ENCODE measurements at places on chromosomes 2 and 18.

- DNase-seq = peak; percentile 24
Observed at GRCh38 chr2:131413148-131413747, 49.3 kb upstream of the RAB6D start.

- DNase-seq = no peak
Observed at GRCh38 chr18:62372156-62372555, 47.0 kb downstream of the TNFRSF11A start.

- DNase-seq = no peak
Observed at GRCh38 chr2:105712981-105713596, 31.6 kb upstream of the NCK2 start.

DNA sequence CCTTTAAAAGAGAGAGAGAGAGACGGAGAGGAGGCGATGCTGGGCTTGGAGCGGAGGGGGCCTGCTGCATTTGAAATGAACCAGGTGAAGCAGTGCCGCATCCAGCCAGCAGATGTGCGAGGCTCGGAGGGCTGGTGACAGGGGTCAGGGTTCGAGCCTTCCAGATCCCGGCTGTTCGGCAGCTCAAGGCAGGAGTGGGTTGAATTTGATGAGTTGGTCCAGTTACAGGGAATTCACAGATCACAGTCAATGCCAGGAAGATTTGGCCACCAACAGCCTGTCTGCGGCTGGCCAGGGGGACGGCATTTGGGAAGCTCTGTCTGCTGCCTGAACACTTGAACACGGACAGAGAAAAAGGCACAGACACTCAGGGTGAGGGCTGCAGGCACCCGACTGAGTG is 48.6 kb downstream of the PTGR3 start:
- DNase-seq = no peak

GRCh38 chr2:195600778-195601177 is 56.2 kb upstream of the SLC39A10 start:
- DNase-seq = no peak

DNA sequence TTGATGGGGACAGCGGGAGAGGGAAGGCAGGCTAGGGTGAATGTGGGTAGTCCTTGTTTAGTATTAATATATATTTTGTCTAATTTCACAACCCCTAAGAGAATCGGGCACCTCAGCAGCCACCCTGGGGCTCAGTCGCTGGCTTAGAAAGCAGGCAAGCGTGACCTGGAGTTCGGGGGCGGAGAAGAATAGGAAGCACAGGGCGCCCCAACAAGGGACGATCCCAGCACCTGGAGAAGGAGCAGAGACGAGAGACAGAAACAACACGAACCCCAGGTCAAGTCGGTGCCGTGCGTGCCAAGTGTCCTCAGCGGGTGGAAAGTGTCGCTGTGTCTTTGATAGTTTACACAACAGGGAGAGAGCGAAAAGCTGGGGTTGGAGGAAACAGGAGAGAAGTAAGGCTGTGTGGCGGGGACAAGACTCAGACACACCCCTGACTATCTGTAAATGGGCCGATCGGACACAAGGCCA is 95.4 kb downstream of the NFATC1 start:
- no peak for DNase-seq

GRCh38 chr18:22641958-22642357 is 224.2 kb upstream of the CTAGE1 start:
- DNase-seq = no peak

DNA sequence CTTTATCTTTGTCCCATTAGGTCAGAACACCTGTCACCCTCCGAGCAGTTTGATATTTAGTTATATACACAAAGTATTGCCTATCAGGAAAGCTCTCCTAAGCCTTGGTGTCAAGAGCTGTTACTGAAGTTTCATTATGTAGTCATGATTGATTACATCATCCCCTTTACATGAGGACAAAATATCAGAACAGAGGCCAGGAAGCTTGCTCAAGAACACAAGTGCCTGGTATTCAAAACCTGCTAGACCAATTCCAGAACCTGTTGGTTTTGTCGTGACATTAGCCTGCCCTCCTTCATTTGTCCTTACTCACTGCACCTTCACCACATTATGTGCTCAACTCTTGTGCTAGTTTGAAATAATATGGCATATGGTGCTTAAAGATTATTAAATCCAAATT is 377.1 kb downstream of the CDH19 start:
- DNase-seq = no peak

- peak; percentile 51 for DNase-seq
Observed at GRCh38 chr18:2627821-2628276, 27.7 kb upstream of the SMCHD1 start.

GRCh38 chr2:109294523-109294922 is 165.5 kb downstream of the SH3RF3 start:
- no peak for DNase-seq

DNA sequence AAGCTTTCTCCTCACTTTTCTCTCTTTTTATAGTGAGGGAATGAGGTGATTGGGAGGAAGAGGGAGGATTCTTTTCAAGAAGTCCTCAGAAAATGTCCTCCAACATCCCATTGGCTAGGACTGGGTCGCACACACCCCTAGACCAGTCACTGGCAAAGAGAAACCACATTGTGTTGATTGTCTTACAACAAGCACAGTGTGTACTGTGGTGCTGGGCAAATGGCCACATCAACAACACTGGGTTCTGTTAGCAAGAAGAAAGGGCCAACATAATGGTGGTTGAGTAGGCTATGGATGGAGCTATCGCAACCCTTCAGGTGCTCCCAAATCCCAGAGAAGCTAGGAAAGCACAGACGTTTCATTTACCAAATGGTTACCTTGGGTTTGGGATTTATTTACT is 18.7 kb upstream of the PTPN4 start:
- DNase-seq = no peak

GRCh38 chr2:56184500-56185011 is 766 bp downstream of the CCDC85A start:
- DNase-seq = peak; percentile 19

DNA sequence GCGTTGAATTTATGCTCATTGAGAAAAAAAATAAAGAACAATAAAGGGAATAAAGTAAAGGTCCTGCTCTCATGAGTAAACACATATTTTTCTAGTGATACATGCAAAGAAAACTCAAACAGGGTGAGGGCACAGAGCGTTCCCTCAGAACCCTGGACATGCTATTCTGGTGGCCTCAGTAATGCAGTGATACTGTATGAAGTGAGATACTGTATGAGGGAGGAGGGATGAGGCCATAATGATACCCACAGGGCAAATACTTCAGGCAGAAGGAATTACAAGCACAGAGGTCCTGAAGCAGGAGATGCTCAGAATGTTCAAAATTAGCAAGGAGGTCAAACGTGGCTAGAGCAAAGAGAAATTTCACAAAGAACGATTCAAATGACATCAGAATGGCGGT is 28.4 kb upstream of the RNU4ATAC start:
- DNase-seq = no peak

DNA sequence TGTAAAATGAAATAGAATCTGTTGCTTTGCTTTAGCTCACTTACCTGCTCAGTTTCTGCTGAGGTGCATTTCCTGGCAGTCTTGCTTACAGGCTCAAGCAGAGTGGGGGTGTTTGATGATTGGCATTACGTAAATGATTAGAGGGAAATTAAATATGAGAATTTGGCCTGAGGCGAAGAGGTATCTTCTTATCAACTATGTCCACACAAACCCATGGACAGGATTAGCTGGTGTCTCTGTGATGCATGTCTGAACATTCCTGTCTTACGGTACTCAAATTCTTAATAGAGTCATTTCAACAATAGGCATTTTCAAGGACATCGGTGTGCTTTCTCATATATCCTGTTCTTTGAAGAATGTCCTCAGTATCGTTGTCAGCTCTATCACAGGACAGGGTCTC is 102.1 kb downstream of the PRPF40A start:
- DNase-seq = no peak

- peak; percentile 21 for DNase-seq
Observed at GRCh38 chr18:26655525-26656430, 107.4 kb upstream of the KCTD1 start.

DNA sequence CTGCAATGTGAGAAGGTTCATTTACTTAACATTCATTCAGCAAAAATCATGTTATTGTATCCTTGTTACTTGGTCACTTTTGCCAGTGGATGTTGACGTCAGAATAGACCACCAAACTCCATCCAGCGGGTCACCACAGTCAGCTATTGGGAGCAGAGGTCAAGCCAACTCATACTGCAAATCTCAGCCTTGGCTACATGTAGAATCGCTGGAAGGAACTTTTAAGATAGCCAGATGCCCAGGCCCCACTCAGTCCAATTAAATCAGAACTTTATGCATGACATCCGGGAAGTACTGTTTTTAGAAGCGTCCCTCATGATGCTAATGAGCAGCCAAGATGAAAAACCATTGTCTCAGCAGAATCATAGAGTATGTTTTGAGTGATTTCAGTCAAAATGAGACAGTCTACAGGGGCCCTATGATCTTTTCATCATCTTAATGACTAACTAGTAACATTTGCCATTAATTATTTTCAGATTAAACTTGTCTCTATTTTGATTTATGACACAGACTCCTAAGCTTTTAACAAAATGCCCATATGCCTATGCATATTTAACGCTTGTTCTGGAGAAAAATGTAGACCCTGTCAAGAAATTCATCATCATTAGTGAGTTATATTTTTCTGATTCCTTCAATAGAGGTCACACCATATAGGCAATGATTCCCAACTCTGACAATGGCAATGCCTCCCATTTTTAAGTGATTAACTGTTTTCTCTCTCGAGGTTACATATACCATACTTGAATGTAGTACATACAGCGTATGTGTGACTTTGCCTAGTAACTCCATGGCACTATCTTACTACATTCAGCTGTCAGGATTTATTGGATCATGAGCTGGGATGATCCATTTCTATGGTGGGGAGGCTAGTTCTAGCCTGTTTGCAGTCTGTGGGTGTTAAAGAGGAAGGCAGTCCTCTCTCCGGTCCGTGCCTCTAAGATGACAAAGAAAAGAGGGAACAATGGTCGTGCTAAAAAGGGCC is 63.7 kb upstream of the CCBE1 start:
- no peak for DNase-seq

DNA sequence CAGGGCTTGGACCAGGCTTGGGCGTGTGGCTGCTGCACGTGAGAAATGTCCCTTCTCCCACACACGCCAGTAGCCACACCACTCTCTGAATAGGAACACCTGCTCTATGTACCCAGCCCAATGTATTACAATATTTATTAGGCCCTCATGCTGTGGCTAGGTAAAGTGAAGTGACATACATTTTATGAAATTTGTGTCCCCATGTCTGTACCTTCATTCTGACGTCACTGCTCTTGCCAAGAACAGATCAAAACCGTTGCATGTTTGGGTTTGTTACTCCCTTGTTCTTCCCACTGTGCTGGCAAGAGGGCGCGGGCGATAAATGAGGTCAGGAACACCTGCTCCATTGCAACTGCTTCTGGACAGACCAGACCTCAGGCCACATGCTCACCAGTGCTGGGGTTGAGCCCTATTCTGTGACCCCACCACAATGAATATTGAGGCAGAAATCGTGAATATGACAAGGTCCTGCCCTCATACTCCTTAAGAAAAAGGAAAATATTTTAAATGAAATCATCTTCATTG is 436.4 kb upstream of the SALL3 start:
- DNase-seq = no peak

GRCh38 chr18:9434122-9434701 is 41.1 kb upstream of the RALBP1 start:
- no peak for DNase-seq

DNA sequence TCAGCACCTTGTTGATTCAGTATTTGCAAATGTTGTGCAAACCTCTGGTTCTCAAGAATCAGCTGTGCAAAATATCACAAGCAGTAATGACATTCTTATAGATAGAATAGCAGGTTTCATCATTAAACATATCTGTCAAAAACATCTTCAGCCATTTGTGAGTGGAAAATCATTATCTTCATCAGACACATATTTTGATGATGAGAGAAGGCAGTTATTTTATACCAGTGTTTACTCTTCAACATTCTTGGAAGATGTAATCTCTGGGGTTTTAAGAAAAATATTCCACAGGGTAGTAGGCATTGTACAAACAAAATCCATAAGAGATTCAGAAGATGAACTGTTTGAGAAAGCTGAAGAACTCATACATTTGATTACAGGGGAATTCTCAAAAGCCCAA is 64.3 kb downstream of the FSIP2 start:
- no peak for DNase-seq

DNA sequence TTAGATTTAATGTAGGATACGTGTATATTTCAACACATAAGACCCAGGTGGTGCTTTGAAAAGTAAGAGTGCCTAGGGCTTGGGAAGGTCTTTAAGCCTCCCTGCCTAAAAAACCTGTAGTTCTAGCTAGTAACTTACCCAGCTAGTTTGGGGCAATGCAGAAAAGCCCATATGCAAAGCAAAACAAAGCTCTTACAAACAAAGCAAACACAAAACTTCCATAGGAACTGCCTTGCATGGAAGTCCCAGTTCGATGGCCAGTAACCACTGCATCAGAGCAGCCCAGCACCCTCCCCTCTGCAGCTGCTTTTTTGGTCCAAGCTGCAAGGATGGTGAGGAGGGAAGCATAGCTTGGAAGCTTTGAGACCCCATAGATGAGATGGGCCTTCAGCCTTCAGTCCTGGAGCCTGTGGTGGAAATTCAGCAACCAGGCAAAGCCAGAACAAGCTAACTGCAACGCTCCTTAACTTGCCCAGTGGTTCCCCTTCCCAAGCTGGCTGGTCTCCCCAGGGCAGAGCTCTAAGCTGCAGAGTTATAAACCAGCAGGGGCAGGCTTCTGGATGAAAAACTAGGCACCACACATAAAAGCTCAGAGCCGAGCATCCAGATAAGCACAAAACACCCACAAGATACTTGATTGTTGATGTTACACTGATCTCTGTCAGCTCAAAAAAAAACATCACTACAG is 16.2 kb downstream of the C2orf76 start:
- DNase-seq = no peak

- peak; percentile 79 for DNase-seq
Observed at GRCh38 chr18:903701-904100, 970 bp upstream of the ADCYAP1 start.

DNA sequence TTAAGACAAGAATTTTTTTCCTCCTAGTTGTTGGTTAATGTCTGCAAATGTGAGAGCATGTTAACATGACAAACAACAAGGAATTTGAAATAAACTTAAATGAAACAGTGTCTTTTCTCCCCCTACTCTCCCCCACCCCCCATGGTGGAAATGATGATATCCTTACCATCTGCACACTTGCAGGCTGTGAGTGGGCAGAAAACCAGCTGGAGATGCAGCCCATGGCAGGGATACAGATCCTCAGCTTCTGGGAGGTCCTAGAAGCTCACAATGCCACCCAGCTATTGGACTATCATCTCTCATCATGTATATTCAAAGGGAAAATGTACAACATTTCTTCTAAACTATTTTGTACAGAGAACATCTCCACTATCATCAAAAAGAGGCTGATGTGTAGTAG is 196.8 kb downstream of the SLC8A1 start:
- DNase-seq = no peak

GRCh38 chr2:159054985-159055384 is 86.5 kb downstream of the TANC1 start:
- no peak for DNase-seq

GRCh38 chr2:88230911-88231310 is 60.8 kb downstream of the THNSL2 start:
- DNase-seq = no peak

All from activated CD4-positive, alpha-beta T cell treated with anti-CD3 and anti-CD28 coated beads for 36 hours (primary cell).